ENCODE measurements at places on chromosomes 13 and 19.
A peak's percentile ranks its signal among the peaks of the same experiment; 100 is the strongest.

GRCh38 chr13:97911311-97912138, 42.0 kb upstream of the IPO5 start:
- peak; percentile 3 for DNase-seq

GRCh38 chr13:111482126-111482525, 161.7 kb downstream of the TEX29 start:
- no peak for DNase-seq

DNA sequence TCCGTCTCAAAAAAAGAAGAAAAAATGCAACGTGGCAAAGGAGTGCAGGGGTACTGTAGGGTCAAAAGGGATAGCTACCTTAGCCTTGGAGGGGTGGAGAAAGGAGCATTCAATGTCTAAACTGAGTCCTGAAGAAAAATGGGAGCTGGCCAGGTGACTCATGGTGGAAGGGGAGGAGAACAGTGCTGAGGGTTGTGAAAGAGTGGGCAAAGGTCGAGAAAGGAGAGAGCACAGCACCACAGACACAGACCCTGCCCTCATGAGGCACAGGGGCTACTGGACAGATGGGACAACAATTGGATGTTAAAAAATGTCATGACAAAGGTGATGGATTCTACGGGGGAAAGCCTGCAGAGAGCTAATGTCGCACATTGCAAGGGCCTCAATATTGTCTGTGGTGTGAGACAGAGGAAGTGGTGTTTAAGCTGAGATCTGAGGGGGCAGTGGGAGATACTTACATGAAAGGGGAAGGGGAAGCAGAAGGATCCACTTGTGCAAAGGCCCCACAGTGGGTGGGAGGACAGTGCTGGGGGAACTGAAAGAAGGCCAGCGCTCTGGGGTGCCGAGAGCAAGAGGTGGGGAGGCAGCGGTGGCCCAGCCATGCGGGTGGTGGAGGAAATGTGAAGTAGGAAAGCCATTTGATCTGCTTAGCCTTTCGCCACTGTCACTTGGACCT, 42.9 kb upstream of the URAD start:
- no peak for DNase-seq

DNA sequence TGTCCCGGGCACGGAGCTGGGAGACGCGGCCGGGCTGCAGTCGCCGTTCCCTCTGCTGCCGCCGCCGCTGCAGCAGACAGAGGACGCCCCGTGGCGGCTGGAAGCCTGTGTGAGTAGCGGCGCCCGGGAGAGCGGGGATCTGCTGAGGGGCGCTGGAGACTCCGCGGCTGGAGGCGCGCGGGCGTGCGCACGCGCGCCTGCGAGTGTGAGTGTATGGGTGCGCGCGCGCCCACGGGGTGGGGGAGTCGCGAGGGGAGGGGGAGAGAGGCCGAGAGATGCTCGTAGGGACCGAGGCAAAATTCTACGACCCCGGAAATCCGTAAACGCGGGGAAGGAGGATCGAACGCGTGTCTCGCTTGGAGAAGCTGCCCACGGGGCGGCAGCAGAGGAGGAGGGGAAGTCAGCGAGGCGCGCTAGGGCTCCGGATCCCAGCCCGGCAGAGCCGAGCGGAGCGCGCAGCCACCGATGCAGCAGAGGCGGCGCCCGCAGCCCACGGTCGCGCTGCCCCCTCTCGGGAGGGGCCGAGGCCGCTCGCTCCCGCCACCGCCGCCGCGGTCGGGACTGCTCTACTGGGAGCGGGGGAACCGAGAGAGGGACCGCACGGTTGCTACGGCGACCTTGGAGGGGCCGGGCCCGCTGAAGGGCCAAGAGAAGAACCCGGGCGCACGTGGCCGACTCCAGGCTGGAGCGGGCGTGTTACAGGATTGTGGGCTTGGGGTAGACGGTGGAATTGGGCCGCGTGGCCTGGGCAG, at the start of gene ENOX1:
Gene ENOX1, minus strand, starts transcription at position 207 of the 752 bp plus-strand sequence.
- DNase-seq = no peak

DNA sequence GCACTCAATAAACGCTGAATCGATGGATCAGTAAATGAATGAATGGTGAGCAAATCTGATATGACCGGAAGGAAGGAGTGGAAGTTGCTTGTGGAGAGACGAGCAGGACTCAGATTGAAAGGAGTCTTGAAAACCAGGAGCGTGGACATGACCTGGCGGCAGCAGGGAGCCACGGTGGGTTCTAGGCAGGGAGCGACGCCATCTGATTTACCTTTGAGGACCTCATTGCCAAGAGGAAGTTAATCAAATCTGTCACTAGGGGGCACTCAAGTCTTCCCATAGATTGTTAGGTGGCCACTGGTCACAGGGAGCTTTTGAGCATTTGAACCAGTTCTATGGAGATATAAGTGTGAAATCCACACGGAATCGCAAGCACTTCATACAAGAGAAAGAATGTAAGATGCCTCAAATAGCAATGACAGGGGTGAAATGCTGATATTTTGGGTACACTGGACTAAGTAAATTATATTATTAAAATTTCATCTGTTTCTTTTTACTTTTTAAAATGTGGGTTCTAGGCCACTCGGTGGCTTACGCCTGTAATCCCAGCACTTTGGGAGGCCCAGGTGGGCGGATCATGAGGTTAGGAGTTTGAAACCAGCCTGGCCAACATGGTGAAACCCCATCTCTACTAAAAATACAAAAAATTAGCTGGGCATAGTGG, 9.2 kb upstream of the FBN3 start:
- DNase-seq = peak; percentile 22

DNA sequence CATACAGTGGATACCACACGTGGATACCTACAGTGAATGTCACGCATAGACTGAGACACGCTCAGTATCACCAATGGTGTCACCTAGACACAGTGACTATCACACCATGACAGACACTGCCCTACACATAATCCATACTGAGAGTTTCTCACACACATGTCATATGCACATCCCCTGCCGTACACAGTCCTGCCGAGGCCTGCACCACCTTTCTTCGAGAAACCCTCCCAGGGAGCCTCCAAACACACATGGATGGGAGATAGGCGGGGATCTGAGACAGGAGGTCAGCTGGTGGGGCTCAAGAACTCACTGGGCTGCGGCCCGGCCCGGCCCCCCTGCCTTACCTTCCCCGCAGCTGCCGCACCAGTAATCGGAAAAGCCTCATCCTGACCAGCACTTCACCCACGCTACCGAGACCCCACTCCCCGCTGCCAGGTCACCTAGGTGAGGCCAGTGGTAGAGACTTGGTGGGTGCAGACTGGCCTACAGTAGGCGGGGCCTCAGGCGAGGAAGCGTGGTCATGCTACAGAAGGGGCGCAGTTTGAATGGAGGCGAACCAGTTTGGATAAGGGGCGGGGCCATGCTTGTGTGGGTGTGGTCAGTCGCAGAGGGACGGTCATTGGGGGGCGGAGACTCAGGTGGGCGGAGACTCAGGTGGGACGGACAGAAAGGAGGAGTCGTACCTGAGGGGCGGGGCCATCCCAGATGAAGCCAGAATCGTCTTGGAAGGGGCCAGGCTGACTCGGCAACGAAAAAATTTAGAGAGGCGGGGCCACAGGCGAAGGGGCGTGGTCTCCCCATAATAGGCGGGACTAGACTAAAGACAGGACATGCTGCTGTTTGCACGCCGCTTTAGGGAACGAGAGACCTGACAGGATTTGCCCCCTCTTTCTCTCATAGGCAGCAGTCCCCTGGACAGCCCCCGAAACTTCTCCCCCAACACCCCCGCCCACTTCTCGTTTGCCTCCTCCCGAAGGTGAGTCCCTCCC, 2.1 kb downstream of the MAST1 start:
- DNase-seq = no peak

DNA sequence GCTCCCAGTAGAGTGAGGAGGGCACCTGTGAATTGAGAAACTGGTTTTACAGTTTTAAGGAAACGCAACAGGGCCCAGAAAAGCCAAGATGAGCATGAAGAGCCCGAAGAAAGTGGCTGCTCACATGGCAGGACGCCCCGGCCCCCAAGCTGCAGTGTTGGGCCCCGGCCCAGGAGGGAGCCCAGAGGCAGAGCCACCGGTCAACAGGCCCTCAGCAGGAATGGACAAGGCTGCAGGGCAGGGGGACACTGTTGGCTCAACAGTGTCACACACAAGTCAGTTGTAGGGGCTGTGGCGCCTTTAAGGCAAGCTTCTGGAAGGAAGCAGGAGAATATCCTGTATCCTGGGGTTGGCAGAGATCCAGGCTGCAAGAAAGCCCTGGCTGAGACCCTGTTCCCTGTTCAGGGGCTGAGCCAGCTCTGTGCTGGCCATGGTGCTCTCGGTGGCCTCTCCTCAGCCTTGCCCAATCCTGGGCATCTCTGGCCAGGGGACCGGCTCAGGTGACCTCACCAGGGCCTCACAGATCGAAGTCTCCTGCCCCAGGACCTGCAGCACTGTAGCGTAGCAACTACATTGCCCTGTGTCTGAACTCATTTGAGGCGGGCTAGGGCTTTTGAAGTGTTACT, 28.0 kb downstream of the UPF1 start:
- no peak for DNase-seq

DNA sequence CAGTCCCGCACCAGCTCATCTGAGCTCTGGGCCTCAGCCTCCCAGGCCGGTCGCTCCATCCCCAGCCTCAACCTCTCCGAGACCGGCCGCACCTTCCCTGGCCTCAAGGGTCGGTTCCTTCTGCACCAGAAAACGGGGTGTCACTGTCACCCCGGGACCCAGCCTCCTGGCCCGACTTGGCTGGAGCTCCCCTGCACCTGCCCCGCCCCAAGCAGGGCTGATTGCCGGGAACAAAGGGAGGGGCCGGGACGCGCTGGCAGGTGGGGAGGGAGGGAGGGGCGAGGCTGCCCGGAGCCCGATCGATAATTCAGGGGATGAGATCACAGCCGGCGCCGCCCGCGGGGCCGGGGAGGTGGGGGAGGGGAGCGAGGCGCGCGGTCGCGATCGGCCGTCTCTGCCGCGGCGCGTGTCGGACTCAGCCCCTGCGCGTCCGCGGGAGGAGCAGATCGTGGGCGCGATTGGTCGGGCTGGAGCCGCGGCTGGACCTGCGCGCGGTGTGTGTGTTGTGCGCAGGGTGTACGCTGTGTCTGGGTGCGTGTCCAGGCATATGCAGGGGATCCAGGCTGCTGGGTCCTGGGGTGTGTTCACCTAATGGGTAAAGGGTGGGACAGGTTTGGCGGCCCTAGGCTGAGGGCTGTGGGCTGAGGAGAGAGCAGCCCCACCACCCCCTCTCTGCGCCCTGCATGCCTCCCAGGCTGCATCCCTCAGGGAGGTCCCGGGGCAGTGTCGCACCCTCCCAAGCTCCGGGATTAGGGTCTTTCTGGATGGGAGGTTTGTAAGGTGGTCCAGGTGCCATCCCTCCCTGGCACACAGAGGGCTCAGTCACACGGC, 1.1 kb upstream of the SHC2 start:
- no peak for DNase-seq

DNA sequence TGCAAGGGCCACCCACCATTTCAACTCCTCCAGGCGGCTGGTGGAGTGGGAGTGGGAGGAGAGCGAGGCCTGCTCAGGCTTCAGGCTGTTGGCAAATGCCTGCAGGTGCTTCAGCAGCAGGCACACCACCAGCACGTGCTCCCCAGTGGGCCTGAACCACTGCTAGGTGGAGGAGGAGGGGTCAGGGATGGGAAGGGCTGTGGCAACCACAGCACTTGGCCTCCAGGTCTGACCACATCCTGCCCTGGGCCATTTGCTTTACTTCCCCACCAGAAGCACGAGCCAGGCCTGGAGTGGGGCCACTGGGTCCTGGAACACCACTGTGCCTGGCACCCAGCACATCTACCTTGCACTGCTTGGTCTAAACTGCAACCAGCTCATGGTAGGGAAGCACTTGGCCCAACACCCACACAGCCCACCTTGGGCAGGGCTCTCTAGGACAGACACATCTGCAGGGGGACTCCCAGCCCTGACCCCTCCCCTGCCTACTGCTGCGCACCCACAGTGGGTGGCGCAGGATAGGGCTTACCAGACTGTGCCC, 26.2 kb downstream of the TUBA3C start:
- no peak for DNase-seq

GRCh38 chr13:94322925-94323763, 156.3 kb downstream of the DCT start:
- DNase-seq = no peak

DNA sequence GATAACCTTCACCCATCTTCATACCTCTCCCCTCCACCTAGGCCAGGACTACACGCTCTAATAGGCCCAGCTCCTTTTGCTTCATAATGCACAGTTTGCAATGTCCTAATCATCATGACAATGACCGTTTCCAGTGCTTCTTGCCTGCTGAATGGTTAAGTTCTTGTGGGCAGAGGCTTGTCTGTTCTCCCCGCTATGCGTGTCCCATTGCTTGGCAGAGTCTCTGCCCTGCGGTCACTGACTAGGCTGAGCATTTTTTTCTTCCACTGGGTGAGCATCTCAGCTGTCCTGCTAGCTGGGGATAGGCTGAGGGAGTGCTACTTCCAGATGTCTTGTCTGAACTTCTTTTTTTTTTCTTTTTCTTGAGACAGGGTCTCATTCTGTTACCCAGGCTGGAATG, 314.7 kb downstream of the UQCRFS1 start:
- DNase-seq = no peak

GRCh38 chr13:75196147-75196837, 285.7 kb downstream of the TBC1D4 start:
- DNase-seq = no peak

DNA sequence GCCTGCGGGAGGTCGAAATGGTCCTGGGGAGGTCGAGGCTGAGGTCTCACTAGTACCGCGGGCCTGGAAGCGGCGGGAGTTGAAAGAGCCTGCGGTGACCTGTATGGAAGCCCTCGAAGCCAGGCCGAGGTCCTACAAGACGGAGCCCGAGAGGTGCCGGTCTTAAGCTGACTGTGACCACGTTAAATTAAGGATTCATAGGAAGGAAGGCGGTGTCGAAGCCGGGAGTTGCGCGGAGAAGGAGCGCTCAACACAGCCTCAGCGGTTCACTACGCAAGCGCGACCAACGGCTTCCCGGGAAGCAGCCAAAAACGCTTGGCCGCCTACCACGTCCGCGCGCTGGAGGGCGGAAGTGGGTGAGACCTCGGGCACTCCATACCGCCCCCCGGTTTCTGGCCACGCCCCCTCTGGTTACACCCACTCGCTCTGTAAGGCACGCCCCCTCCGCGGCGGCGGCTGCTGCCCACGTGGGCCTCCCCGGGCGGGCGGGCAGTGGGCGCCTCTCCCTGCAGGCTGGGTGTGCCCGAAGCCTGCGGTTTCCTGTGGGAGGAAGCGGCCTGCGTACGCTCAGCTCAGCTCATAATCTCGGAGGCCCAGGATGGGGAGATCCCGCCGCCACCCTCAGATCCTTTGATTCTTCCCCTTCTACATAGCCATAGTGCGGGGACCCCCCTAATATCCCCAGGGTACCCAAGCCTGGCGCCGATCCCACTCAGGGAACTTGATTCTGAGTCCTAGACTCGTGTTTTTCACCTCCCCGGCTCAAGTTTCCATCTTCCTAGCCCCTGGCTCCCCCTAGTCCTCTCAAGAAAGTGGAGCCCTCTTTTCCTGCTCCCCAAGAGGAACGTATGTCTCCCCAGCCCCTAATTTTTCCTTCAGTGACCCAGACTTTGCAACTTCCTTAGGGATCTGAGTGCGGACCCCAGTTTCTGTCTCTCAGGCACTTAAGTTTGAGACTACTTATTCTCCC, 3.4 kb upstream of the EMP3 start:
- peak; percentile 88 for DNase-seq

GRCh38 chr19:15282311-15282705, 50.0 kb downstream of the BRD4 start:
- DNase-seq = no peak

- no peak for DNase-seq
Measured at GRCh38 chr13:88979465-88980175, 1308.4 kb downstream of the SLITRK5 start.

Measured in HS-5 (cell line).